Left ventricle myocardium inferior (tissue), 1 donor: ENCODE measurements at places on chromosomes 16 and 17.

GRCh38 chr17:37220607-37220953 is 155.2 kb upstream of the C17orf78 start:
- DNase-seq = no peak

DNA sequence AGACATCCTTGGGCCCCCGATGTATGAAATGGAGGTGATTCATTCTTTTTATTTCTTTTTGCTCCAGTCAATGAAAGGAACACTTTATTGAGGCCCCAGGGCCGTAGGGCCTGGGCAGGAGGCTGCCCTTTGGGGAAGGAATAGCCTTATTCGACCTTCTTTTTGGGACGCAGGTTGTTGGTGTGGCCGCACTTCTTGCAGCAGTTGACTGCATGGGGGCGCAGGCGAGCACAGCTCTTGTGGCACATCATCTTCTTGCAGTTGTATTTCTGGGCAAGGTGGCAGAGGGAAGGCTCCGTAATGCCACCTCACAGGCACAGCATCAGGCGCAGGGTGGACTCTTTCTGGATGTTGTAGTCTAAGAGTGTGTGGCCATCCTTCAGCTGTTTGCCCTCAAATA is 50.9 kb downstream of the SIAH1 start:
- DNase-seq = no peak

- DNase-seq = no peak
These were observed 1.3 kb downstream of the ZNF652 start for GRCh38 chr17:49360796-49361128.

GRCh38 chr16:57966204-57966771 is 4.6 kb downstream of the CNGB1 start:
- DNase-seq = no peak

DNA sequence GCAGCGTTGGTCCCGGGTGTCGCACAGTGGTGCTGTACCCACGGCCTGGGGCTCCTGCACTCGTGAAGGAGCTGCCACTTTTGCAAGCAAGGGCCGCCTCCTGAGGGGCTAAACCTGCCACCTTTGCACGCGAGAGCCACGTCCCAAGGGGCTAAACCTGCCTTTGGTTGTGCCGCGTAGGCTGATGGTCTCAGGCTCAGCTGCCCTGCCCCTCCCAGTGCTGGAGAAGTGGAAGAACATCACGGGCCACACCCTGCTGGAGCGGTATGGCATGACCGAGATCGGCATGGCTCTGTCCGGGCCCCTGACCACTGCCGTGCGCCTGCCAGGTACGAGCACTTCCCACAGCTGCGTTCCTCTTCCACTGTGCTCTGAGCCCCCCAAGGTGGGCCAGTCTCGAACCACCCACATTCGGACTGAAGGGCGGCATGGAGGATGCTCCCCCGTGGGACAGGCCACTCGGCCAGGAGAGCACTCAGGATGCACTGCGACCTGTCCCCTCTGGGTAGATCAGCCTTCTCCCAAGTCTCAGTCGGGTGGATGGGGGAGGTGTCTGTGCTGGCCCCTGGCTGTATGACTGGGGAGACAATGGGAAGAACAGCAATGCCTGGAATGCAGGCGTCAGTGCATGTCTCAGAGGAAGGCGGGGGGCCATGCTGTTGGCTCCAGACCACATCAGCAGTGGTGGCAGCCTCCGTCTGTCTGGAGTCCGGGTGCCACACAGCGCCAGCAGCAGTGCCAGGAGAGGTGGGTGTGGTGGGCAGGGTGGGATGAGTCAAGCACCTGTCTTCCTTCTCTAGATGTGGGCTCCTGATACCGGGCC is 20.7 kb downstream of the ACSF3 start:
- peak; percentile 10 for DNase-seq

DNA sequence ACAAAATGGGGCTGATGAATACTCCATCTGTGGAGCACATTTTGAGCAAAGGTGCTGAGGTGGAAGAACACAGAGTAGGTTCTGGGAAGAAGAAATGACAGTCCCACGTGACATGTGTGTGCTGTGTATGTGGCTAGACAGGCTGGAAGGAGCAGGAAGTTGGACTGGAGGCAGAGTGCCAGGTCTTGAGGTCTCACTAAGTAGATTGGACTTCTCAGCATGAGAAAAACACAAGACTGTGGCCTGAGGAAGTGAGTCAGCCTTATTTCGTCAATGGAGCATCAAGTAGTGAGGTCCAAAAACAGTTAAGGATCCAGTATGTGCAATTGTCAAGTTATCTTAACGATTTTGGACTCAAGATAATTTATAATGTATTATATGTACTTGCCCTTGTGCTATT is 736.5 kb downstream of the KCNJ2 start:
- peak; percentile 46 for DNase-seq
